ENCODE measurements at places on chromosomes 1 and 21.

DNA sequence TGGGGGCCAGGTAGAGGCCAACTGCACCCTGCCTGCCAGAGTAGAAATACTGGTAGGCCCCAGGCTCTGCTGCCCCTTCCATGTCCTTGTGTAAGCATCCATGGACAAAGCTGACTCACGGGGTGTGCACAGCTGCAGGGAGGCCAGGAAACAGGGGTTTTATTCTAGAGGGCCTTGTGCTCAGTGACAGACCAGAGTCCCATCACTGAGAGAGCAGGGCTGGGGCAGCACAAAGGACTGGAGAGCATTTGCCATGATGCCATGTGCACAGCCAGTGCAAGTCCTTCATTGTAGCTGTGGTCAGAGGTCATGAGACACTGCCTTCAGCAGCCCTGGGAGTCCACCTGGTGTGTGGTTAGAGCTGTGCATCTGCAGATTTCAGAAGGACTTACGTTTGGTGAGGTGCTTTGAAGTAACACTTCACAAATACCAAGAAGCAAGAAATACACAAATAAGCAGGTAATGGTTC is 8.1 kb downstream of the ARF1 start:
- no peak for DNase-seq

- no peak for DNase-seq
These were observed 70.7 kb upstream of the ZNF644 start for GRCh38 chr1:91092503-91092902.

DNA sequence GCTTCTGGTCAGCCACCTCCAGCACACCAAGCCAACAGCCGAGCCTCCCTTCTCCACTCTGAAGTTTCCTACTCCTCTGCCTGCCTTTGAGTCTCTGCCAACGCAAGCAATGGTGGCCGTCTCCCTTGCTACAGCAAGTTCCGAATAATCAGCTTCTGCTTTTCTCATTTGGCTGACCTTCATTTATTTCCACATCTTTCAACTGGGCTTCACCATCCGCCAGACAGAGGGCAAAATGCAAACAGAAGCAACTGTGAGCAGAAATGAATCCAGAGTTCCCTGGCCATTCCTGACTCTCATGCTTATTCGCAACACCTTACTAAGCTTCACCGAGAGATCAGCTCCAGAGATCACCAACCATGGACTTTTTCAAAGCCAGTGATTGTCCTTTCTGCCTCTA is 621.0 kb downstream of the NPHP4 start:
- DNase-seq = no peak

DNA sequence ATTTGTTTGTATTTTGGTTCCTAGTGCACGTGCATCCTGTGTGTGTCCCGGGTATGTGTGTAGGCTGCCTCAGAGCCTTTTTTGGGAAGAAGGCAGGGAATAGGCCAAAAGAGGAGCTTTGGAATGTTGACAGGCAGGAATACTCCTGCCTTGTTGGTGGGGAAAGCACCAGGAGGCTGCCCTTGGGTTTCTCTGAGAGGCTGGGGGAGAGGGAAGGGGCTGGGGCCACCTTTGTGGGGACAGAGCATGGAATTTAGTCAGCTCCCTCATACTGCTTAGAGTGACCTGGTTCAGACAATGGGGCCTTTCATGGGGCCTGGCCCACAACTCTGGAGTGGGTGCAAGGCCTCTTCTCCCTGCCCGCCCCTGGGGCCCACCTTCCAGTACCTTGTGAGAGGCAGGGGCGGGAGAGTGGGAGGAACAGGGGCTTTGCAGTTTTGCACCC is 31.3 kb downstream of the ACOT11 start:
- DNase-seq = no peak

GRCh38 chr1:43947061-43947873 is 517 bp downstream of the IPO13 start:
- DNase-seq = no peak

DNA sequence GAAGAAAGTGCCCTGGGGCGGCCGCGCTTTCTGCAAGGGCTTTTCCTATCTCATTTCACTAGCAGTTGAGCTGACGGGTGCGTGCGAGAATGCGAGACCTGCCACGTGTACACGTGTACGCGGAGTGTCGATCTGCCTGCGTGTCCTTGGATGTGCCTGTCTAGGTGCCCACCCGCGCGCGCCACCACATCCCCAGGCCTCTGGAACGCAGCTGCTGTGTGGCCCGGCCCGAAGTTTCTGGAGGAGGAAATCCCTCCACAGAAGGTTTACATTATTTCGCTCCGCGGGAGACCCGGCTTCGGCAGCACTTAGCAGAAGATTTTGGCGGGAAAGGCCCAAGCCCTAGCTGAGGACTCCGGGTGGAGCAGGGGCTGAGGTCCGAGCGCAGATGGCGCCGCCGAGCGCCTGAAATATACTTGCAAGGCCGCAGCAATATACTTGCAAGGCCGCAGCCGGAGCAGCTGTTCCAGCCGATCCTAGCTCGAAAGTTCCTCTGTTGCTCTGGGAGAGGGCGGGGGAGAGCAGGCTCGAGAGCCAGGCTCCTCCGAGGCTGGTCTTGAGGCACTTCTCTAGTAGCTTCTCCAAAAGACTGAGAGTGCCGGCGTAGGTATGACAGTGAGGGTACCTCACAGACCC is 3.9 kb downstream of the TBX15 start:
- DNase-seq = no peak

DNA sequence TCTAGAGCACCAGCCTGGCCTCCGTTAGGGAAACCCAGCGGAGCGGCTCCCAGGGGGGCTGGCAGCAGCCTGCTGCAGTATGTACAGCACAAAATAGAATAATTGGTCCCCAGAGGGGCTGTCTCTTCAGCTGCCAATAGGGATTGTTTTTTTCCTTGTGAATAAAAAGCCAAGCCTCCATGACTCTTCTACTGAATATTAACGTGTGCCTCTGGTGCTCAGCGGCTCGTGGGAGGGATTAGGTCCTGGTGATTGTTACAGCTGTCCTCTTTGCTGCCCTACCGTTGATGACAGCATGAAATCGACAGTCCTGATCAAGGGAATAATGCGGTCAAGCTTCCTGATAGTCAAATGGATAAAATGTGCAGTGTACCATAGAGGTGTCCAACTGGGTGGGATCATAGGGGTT is 190.7 kb upstream of the RUNX1 start:
- no peak for DNase-seq

DNA sequence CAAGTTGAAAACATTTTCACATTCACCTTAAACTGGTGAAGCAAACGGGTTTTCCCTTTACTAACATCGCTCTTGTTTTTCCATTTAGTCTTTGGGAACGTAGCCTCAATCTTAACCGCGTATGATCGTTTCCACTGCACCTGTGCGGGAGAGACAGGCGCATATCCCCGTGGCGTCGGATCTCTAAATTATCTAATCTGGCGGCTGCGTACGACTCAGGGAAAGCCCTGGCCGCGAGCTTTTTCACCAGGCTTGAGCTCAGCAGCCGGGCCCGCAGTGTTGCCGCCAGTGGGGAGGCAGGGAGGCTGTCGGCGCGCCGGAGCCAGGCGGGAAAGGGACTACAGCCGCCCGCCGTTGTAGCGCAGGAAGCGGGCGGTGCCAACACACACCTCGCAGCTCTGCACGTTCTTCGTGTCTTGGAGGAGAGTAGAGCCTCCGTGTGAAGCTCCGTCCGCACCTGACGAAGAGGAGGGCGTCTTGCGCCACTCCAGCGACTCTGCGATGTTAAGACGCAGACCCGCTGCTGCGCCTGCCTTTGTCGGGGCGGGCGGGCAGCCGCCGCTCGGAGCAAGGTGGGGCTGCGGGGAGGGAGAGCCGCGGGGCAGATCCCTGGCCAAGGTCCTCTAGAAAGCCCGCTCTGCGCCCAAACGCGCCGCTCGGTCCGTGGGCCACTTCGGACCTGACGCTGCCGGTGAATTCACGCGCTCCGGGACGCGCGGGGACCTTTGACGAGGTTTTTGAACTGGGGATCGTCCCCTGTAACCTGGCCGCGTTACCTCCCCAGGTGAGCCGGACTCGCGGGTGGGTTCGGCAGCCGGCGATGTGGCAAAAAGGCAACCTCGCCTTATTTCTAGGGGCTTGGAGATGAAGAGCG is 18.5 kb upstream of the TBX15 start:
- DNase-seq = no peak

DNA sequence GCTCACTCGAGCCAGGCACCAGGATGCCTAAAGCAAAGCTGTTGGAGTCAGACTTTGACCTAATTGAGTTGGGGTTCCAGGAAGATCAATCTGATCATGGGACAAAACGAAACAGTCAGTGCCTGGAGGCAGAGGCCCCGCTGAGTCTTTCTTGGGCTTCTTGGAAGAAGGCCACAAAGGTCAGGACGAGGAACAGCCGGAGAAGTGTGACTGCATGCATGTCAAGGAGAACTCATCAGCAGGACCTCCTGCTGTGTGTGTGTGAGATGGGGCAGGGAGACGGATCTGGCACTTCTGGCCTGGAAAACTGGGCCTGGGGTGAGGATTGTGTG is 190.8 kb downstream of the CAMTA1 start:
- no peak for DNase-seq

DNA sequence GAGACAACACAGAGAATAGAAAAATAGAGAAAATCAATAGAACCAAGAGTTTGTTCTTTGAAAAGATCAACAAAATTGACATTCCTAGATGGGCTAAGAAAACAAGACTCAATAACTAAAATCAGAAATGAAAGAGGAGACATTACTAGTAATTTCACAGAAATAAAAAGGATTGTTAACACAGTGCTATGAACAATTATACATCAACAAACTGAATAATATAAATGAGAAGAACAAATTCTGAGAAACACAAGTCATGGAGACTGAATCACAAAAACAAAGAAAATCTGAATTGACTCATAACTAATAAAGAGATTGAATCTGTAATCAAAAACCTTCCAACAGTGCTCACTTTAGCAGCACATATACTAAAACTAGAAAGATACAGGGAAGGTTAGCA is 51.6 kb upstream of the TTC39A start:
- DNase-seq = no peak

DNA sequence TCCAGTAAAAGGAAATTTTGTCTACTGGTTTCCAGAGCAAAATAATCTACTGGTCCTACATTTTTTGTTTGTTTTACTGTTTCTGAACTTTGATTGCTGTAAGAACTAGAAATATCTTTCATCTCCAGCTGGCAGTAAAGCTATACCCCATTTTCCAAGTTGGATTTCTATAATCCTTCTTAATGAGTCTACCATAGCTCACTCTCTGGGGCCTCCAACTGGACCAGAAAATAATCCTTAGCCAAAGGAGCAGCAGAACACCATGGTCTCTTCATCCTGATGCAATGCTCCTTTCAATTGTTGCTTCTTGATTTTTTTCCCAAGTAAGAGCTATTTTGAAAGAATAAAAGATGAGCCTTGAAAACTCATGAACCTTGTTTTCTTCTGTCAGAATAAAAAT is 110.0 kb upstream of the COL11A1 start:
- no peak for DNase-seq

GRCh38 chr1:56120021-56120420 is 459.3 kb downstream of the PLPP3 start:
- no peak for DNase-seq

DNA sequence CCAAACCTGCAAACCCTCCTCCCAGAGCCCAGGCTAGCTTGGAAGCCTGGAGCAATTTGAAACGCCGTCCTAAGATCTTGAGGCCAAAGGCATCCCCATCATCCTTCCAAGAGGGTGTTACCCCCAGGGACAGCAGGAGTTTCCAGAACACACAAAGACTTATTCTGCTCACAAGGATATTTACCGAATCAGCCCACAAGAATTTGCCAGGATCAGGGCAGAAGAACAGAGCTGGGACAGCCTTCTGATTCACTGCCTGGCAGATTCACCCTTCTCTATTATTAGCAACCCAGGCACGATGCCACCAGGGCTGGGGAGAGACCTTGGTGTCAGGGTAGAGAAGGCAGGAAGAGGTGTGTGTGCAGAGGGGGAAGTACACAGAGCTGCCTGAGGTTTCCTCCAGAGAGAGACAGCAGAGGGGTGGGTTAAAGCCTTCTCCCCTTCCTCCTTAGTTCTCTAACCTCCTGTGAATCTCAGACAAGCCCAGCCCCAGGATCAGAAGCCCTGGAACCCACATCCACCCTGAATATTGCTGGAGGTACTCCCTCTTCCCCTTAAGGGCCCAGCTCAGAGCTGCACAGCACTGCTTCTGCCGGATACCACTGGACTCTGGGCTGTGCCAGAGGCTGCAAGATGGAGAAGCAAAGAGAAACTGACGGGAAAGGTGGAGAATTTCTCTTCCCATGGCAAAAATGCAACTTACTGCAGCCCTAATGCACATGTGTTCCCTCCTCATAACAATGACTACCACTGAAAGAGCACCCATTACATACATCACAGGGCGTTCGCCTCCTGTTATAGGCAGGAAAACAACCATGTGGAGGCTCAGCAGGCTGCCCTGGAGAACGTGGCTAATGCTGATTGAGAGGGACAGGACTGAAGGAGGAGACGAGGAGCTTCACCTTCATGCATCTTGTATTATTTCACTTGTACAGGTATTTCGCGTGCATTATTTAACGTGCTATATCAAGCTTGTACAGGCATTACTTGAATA is 61.8 kb downstream of the ITPKB start:
- peak; percentile 60 for DNase-seq

DNA sequence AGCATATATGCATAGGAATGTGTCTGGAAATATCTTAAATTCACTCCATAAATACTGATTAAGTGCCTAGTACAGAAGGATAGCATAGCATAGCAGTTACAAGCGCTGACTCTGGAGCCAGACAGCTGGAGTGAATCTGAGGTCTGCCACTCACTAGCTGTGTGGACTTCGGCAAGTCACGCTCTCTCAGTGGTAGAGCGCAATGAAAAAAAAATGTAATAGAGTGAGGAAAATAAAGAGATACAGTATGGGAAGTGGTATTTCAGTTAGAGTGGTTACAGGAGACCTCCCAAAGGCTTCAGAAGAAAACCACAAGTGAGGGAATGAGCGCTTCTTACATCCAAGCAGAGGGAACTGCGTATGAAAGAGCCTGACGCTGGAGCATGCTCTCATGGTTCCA is 338.9 kb upstream of the PRMT6 start:
- DNase-seq = no peak

- DNase-seq = no peak
These were observed 96.4 kb downstream of the SSBP3 start for GRCh38 chr1:54309631-54310366.

DNA sequence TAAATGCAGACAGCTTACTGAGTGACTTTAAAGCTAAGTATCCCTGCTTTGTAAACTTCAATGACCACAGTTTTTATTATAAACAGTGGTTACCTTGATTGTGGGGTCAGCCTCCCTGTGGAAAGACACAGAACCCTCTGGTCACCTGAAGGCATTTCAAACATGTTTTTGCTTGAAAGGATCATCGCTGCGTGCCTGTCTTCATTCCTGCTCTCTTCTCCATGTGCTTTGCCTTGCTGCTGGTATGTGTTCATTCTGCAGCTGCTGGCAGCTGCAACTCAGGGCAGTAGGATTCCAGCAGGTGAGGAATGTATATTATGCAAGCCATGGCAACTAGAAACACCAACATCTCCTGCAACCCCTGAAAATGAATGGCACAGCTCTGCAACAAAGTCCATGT is 81.0 kb upstream of the VAV3 start:
- DNase-seq = no peak

DNA sequence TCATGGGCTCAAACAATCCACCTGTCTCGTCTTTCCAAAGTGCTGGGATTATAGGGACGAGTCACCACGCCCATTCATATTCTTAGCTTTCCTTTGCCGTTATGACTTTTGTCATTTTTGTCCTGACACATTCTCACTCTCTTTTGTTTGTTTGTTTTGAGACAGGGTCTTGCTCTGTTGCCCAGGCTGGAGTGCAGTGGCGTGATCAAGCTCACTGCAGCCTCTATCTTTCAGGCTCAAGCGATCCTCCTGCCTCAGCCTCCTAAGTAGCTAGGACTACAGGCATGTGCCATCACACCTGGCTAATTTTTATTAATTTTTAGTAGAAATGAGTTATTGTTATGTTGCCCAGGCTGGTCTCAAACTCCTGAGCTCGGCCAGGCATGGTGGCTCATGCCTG is 11.8 kb upstream of the MED18 start:
- DNase-seq = no peak
